Endothelial cell of umbilical vein (primary cell): ENCODE measurements at places on chromosomes 5 and 9. TPM values are rescaled to one million over a fixed set of nuclear protein-coding genes. Genes with fewer than 3 reads are reported as not detected.

Gene SWI5
- total RNA-seq = 21.2 and 25.2 TPM in 2 replicates

Gene NEUROG1
- not detected in 2 replicates for total RNA-seq

Gene FOXD4L6
- total RNA-seq = 0.35 TPM in 1 of 2 replicates, not detected in the other

Gene PCDHGA11
- total RNA-seq = 10.3 and 11.5 TPM in 2 replicates

Gene PDE6A
- not detected in 2 replicates for total RNA-seq

Gene SARDH
- total RNA-seq = 0.30 and 0.44 TPM in 2 replicates

Gene MYMK
- not detected in 2 replicates for total RNA-seq

Gene EIF4E1B
- total RNA-seq = not detected in 2 replicates

Gene FAM78A
- total RNA-seq = 26.6 and 34.0 TPM in 2 replicates

GRCh38 chr5:130514984-130515690, 610.9 kb downstream of the CHSY3 start:
- H3K4me3 ChIP-seq = no peak overlapping the region
- no peak overlapping the region for H3K27ac ChIP-seq
- no peaks in the 10 kb centered on the region for H3K4me1 ChIP-seq
- peak; percentile 4 for DNase-seq

DNA sequence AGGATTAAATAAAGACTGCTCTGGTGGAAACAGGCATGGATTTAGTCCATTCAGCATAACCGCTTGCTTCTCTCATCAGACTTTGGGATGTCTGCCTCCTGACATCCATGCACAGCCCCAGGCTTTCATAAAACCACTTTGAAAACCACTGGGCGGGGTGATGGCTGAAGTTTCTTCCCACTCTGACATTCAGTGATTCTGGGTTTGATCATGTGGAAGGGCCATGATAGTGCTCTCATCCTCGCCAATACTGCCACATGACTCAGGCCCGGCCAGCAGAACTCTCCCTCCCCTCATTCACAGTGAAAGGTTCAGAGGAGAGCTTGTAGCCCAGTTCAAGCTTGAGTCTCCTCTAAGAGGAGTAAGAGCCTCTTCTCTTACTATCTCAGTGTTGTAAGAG, 29.6 kb upstream of the GLRA1 start:
- H3K27ac ChIP-seq = no peak overlapping the region
- no peaks in the 10 kb centered on the region for H3K36me3 ChIP-seq
- no peaks in the 10 kb centered on the region for H3K4me1 ChIP-seq

DNA sequence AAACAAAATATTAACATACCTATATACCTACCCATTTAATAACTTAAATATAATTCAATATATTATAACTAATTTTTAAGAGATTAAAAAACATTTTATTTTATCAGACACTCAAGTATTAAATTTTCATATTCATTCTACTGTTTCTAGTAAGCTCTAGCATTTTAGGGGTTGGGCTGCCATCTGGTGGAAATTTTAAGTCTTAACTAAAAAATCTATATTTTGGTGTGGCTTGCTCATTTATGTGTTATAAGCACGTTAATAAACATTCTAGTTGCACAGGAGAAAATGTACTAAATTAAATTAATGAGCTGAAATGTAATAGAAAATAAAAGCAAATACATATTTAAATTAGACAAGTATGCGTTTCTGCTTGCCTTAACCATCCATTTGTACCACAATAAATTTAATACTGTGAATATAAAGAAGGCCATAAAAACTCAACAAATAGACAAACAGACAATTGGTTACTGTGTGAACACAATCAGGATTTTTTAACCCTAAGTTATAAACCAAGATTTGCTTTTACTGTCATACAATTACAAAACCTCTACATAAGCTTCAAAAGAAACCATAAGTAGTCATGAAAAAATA, 1728.3 kb upstream of the CDH9 start:
- no peak overlapping the region for H3K27ac ChIP-seq
- peak; percentile 6 for DNase-seq
- no peaks in the 10 kb centered on the region for H3K4me1 ChIP-seq
- no peaks in the 10 kb centered on the region for H3K27me3 ChIP-seq
- no peak overlapping the region for H3K4me3 ChIP-seq

DNA sequence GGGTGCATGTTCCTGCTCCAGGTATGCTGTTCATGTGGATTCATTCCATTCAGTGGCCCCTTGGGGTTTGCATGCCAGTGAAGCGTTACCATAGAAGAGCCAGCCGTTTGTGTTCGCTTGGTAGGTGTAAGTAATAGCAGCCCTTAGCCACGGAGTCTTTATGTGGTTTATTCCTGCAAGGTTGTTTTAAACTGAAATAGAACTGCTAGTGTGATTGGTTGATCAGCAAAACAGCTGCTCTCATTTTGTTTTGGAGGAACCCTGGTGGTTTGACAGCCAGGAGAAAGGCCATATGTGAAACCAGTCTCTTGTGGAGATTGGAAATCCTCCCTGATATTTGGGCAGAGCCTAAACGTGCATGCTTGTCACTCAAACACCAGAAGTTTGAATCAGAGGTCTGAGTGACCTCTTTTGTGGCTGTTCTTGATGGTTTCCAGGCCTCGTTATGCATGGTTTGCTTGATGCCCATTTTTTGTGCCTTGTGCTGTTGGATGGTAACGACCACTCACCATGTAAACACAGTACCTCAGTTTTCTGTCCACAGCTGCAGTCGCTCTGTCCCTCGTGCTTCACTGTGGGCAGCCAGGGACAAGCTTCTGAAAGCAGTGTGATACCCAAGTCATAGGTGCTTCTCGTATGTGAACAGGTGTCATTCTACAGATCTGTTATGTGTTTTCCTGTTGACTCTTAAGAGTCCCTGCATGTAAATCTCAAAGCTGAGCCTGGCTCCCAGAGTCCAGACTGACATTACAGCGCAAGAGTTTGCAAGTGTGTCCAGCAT, 58.3 kb upstream of the NXNL2 start:
- H3K4me3 ChIP-seq = no peak overlapping the region
- no peak overlapping the region for H3K27ac ChIP-seq
- H3K4me1 ChIP-seq = no peaks in the 10 kb centered on the region

DNA sequence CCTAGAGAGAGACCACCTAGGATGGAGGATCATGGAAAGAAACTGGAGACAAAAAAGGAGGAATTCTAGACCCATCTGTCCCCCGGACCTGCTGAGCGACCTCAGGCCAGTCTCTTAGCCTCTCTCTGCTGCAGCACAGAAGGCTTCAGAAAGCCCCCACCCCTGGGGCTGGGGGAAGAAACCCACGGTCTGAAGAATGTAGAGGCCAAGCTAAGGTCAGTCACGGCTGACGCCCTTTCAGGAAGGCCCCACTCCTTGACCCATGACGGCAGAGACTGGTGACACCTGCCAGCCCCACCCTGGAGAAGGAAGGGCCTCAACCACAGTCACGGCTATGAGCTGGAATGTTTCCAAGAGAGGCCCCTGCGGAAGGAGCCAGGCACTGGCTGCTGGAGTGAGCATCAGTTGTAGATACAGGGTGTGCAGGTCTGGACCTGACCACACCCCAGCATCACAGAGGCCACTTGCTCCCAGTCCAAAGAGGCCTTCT, 120.5 kb upstream of the BOD1 start:
- no peak overlapping the region for H3K4me3 ChIP-seq
- no peaks in the 10 kb centered on the region for H3K27me3 ChIP-seq
- H3K36me3 ChIP-seq = no peaks in the 10 kb centered on the region
- DNase-seq = no peak
- no peaks in the 10 kb centered on the region for H3K4me1 ChIP-seq

DNA sequence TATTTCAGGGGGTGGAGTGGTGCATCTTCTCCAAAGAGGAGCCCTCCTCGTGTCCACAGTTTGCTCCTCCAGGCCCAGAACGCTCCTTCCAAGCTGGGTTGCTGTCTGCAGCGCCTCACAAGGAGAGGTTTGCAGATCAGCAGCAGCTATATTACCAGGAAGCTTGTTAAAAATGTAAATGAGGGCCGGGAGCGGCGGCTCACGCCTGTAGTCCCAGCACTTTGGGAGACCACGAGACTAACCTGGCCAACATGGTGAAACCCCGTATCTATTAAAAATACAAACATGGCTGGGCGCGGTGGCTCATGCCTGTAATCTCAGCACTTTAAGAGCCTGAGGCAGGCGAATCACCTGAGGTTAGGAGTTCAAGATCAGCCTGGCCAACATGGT, 25.0 kb upstream of the FRMPD1 start:
- H3K4me1 ChIP-seq = no peaks in the 10 kb centered on the region
- no peak overlapping the region for H3K4me3 ChIP-seq
- DNase-seq = no peak

DNA sequence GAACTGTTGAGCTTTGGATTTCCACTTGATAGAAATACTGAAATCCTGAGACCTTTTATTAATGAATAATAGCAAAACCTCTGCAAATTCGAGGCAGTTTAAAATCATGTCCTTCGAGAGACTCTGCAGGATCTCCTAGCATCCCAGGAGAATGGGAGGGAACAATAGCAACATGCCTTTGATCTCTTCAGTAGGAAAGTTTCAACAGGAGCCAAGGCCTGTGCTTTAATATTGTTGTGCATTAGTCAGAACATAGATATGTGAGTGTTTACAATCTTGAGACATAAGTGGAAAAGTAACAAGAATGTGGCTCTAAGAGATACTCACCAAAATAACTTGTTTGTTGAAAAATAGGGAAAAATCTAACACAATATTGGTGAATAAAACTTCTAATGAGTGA, 83.3 kb upstream of the LHFPL2 start:
- no peak for DNase-seq
- no peaks in the 10 kb centered on the region for H3K36me3 ChIP-seq
- no peaks in the 10 kb centered on the region for H3K27me3 ChIP-seq
- H3K4me1 ChIP-seq = no peaks in the 10 kb centered on the region
- H3K27ac ChIP-seq = no peak overlapping the region
- H3K4me3 ChIP-seq = no peak overlapping the region

DNA sequence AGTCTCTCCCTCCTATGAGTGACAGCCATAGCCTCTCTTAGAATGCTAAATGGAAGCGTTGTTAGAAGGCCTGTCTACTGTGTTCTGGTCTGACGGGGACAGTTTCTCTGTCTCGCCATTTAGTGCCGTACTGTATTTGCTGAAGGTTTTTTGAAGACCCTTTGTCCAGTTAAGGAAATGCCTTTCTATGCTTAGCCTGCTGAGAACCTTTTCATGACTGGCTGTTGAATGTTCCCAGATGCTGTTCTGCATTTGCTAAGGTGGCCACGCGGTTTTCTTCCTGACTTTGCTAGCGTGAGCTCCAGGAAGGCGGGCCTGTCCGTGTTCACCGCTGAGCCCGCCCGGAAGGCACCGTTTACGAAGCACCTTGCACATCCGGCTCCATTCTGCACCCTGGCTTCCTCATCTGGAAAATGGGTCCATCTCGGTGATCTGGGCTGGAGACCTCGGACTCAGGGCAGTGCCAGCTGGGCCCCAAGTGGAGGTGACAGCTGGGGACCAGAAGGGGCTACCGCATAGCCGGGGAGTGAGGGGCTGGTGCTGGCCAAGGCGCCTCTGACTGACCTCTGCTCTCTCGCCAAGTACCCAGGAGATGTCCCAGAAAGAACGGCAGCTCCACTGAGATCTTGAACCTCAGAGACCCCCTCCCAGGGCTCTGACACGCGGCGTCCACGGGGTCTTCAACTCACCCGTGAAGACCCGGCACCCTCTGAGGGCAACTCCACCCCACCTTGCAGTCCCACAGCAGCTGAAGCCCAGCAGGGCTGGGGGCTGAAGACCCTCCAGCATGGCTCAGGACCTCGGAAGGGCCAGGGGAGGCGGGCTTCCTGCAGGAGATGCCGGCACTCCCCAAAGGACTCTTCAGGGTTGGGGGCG, 52.5 kb upstream of the NKD2 start:
- no peaks in the 10 kb centered on the region for H3K36me3 ChIP-seq
- no peaks in the 10 kb centered on the region for H3K27me3 ChIP-seq
- H3K4me1 ChIP-seq = peaks cover 19% of the 10 kb centered on the region
- DNase-seq = no peak

- no peak for DNase-seq
- no peak overlapping the region for H3K27ac ChIP-seq
- H3K27me3 ChIP-seq = no peaks in the 10 kb centered on the region
- no peak overlapping the region for H3K4me3 ChIP-seq
- H3K4me1 ChIP-seq = no peaks in the 10 kb centered on the region
These were observed 490.4 kb upstream of the ACO1 start for GRCh38 chr9:31894008-31894407.

DNA sequence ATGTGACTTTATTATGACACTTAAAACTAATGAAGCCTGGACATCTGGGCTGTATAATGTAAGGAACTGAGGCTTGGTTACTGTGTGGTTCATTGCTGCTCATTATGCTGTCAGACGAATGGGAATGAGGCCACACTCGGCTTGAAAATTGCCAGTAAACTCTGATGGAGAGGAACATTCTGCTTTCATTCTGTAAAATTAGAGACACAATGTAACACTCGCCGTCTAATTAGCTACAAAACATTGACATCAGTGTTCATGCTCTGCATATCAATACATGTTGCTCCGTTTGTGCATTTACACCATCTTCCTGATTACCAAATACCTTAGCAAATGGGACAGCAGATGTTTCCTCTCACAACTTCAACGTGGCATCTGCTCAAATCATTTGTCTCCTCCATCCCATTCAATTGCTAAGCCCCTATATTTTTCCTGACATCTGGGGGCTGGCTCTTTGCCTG, 133.0 kb downstream of the SLC28A3 start:
- H3K4me3 ChIP-seq = no peak overlapping the region
- no peak for DNase-seq
- no peaks in the 10 kb centered on the region for H3K27me3 ChIP-seq
- H3K36me3 ChIP-seq = no peaks in the 10 kb centered on the region
- no peak overlapping the region for H3K27ac ChIP-seq
